ENCODE measurements at places on chromosomes 13 and 19. TPM values are rescaled to one million over a fixed set of nuclear protein-coding genes. Genes with fewer than 3 reads are reported as not detected.
A peak's percentile ranks its signal among the peaks of the same experiment; 100 is the strongest.

The USHBP1 gene
- 1.6 TPM for total RNA-seq

- H3K27me3 ChIP-seq = no peaks in the 10 kb centered on the region
- no peak overlapping the region for H3K27ac ChIP-seq
- no peak overlapping the region for H3K4me3 ChIP-seq
These were observed 543.0 kb downstream of the IRS2 start for GRCh38 chr13:109243311-109243951.

The ZNF443 gene
- total RNA-seq = 8.6 TPM

GRCh38 chr19:14031719-14032480 is at the start of gene IL27RA:
Gene IL27RA, plus strand, starts transcription at chr19:14031762. Its CDS starts 111 bp downstream, at chr19:14031873.
- H3K27me3 ChIP-seq = no peaks in the 10 kb centered on the region
- peak within 1 kb of the TSS; percentile 96 for H3K27ac ChIP-seq
- H3K4me1 ChIP-seq = peaks cover 4% of the 10 kb centered on the region
- H3K4me3 ChIP-seq = peak within 1 kb of the TSS; percentile 80

- no peak for DNase-seq
- H3K4me3 ChIP-seq = no peak overlapping the region
- no peak overlapping the region for H3K27ac ChIP-seq
These were observed 56.4 kb downstream of the GGACT start for GRCh38 chr13:100532090-100532766.

GRCh38 chr13:93108111-93108601 is 118.5 kb upstream of the GPC6 start:
- no peak overlapping the region for H3K4me3 ChIP-seq
- DNase-seq = no peak

The FSD1 gene
- not detected for total RNA-seq

The DMKN gene
- 29.7 TPM for total RNA-seq

The KCNRG gene
- not detected for total RNA-seq

- H3K27ac ChIP-seq = no peak overlapping the region
- H3K4me1 ChIP-seq = no peaks in the 10 kb centered on the region
- H3K27me3 ChIP-seq = no peaks in the 10 kb centered on the region
- DNase-seq = no peak
- no peak overlapping the region for H3K4me3 ChIP-seq
These were observed 24.7 kb downstream of the ZNRF4 start for GRCh38 chr19:5479958-5480357.

The C1QTNF9B gene
- 0.80 TPM for total RNA-seq

DNA sequence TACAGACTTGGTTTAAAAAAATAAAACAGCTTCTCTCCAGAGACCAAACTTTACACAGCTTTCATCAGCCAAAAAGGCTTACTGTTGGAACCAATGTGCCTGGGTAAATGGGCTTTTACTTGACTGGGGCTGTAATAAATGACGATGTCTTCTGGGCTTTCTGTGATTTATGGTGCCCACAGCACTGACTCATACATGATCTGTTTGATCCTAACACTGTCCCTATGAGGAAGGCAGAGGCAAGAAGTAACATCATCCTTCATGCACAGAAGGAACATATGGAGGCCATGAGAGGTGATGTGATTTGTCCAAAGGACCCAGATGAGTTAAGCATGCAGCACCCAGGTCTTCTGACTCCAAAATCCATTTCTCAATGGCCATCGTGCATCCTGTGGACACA is 77.4 kb downstream of the DOCK9 start:
- H3K27ac ChIP-seq = no peak overlapping the region
- H3K27me3 ChIP-seq = no peaks in the 10 kb centered on the region
- H3K4me3 ChIP-seq = no peak overlapping the region
- peaks cover 51% of the 10 kb centered on the region for H3K36me3 ChIP-seq

GRCh38 chr13:112849500-112849899 is 119.5 kb upstream of the MCF2L start:
- no peaks in the 10 kb centered on the region for H3K27me3 ChIP-seq
- H3K36me3 ChIP-seq = peaks cover 46% of the 10 kb centered on the region
- no peaks in the 10 kb centered on the region for H3K4me1 ChIP-seq
- H3K4me3 ChIP-seq = no peak overlapping the region
- H3K27ac ChIP-seq = no peak overlapping the region

The CEACAM19 gene
- total RNA-seq = 4.4 TPM

GRCh38 chr19:449916-450315 is 10.9 kb downstream of the SHC2 start:
- DNase-seq = no peak
- no peaks in the 10 kb centered on the region for H3K36me3 ChIP-seq
- no peak overlapping the region for H3K4me3 ChIP-seq
- no peaks in the 10 kb centered on the region for H3K27me3 ChIP-seq
- H3K27ac ChIP-seq = no peak overlapping the region

The EMP3 gene
- 4.7 TPM for total RNA-seq

DNA sequence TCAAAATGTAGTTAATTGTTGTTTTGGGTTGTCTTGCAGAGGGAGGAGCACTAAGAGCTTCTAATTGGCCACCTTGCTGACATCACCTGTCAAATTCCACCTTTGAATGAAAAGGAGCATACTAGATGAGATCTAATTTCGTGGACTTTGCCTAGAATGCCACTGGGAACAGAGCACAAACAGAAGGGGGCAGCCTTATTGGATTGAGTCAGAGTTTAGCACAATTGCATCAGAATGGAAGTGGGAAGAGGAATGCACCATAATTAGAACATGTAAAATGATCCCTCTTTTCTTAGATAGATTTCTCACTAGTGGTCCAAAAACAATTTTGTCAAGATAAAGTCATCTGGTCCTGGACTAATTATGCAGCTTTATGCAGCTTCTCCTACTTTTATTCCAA is 1552.2 kb downstream of the PCDH9 start:
- H3K27ac ChIP-seq = no peak overlapping the region
- H3K4me3 ChIP-seq = no peak overlapping the region
- no peak for DNase-seq
- H3K36me3 ChIP-seq = no peaks in the 10 kb centered on the region
- H3K4me1 ChIP-seq = no peaks in the 10 kb centered on the region

GRCh38 chr13:50991579-50992521 is 82.3 kb downstream of the RNASEH2B start:
- peak overlapping the region; percentile 48 for H3K27ac ChIP-seq
- no peak for DNase-seq

The TPRX2 gene
- total RNA-seq = not detected

GRCh38 chr13:20414546-20415305 is 110.9 kb downstream of the CRYL1 start:
- no peak overlapping the region for H3K27ac ChIP-seq
- no peak overlapping the region for H3K4me3 ChIP-seq
- H3K27me3 ChIP-seq = no peaks in the 10 kb centered on the region
- no peaks in the 10 kb centered on the region for H3K36me3 ChIP-seq
- H3K4me1 ChIP-seq = no peaks in the 10 kb centered on the region
- no peak for DNase-seq

The CFAP97D2 gene
- total RNA-seq = not detected

The PEX11G gene
- not detected for total RNA-seq

DNA sequence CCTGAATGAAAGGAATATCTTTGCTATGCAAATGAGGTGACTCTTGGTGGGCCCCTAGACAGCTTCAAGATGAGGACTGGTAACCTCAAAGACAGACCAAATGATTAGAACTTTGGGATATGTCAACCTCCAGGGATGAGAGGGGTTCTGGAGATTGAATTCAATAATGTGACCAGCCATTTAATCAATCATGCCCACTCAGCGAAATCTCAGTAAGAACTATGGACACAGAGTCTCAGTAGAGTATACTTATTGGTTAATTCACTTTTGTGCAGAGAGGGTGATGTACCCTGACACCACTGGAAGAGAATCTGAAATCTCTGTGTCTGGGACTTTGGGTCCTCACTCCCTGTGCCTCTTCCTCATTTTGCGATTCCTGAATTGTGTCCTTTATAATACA is 662.8 kb downstream of the OLFM4 start:
- H3K27ac ChIP-seq = no peak overlapping the region
- H3K27me3 ChIP-seq = no peaks in the 10 kb centered on the region
- no peaks in the 10 kb centered on the region for H3K36me3 ChIP-seq
- no peaks in the 10 kb centered on the region for H3K4me1 ChIP-seq
- no peak for DNase-seq

- H3K4me1 ChIP-seq = no peaks in the 10 kb centered on the region
- H3K27ac ChIP-seq = peak within 1 kb of the TSS; percentile 18
- no peaks in the 10 kb centered on the region for H3K27me3 ChIP-seq
- H3K4me3 ChIP-seq = peak within 1 kb of the TSS; percentile 43
These were observed at the start of gene ZNF223 for GRCh38 chr19:44051650-44052402. Gene ZNF223, plus strand, starts transcription at chr19:44052036. Its CDS starts 3,141 bp downstream, at chr19:44055177.

DNA sequence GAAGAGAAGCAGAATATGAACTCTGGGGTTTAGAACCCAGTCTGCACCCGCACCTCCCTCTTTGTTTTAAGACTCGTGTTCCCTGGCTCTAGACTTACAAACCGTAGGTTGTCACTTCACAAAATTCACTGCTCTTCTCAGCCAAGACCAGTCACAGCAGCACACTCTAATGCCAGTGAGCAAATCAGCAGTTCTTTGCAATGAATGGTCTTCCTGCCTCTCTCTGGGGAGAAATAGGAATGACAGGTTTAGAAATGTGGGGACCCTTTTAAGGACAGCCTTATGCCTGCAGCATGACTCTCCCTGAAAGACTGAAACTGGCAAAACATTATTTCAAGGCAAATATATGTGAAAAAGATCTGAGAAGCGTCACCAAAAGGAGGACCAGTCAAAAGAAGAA is 156.9 kb downstream of the KCTD15 start:
- no peak for DNase-seq
- no peak overlapping the region for H3K4me3 ChIP-seq
- H3K36me3 ChIP-seq = no peaks in the 10 kb centered on the region
- H3K27ac ChIP-seq = no peak overlapping the region
- no peaks in the 10 kb centered on the region for H3K4me1 ChIP-seq

DNA sequence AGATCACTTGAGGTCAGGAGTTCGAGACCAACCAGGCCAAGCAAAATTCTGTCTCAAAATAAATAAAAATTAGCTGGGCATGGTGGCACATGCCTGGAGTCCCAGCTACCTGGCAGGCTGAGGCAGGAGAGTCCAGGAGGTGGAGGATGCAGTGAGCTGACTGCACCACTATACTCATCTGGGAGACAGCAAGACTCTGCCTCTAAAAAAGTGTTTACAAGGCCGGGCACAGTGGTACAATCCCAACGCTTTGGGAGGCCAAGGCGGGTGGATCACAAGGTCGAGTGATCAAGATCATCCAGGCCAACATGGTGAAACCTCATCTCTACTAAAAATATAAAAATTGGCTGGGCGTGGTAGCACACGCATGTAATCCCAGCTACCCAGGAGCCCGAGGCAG is 4.2 kb upstream of the DAPK3 start:
- no peaks in the 10 kb centered on the region for H3K27me3 ChIP-seq
- H3K4me1 ChIP-seq = peaks cover 7% of the 10 kb centered on the region
- no peak overlapping the region for H3K27ac ChIP-seq
- no peak for DNase-seq
- no peaks in the 10 kb centered on the region for H3K36me3 ChIP-seq

- H3K4me1 ChIP-seq = no peaks in the 10 kb centered on the region
- DNase-seq = no peak
- peak overlapping the region; percentile 89 for H3K4me3 ChIP-seq
- no peaks in the 10 kb centered on the region for H3K27me3 ChIP-seq
These were observed 969 bp upstream of the POMP start for GRCh38 chr13:28657784-28658538.

DNA sequence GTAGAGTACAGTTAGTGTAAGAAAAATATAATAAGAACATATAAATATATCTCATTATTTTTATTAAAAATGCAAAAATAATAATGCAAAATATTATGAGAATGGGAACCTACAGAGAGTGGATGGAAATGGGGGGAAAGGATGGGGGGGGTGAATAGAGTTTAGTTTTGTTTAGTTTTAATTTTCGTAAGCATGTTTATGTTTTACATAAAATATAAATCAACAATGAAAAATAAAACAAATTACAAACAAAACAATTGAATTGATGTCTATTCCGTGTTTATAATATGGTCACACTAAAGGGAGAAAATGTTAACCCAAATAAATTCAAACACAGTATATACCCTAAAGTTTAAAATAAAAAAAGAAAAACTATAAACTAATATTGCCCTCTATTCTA is 1717.4 kb upstream of the SPRY2 start:
- H3K36me3 ChIP-seq = no peaks in the 10 kb centered on the region
- H3K4me1 ChIP-seq = no peaks in the 10 kb centered on the region
- H3K27me3 ChIP-seq = no peaks in the 10 kb centered on the region
- no peak overlapping the region for H3K4me3 ChIP-seq
- no peak for DNase-seq
- no peak overlapping the region for H3K27ac ChIP-seq

DNA sequence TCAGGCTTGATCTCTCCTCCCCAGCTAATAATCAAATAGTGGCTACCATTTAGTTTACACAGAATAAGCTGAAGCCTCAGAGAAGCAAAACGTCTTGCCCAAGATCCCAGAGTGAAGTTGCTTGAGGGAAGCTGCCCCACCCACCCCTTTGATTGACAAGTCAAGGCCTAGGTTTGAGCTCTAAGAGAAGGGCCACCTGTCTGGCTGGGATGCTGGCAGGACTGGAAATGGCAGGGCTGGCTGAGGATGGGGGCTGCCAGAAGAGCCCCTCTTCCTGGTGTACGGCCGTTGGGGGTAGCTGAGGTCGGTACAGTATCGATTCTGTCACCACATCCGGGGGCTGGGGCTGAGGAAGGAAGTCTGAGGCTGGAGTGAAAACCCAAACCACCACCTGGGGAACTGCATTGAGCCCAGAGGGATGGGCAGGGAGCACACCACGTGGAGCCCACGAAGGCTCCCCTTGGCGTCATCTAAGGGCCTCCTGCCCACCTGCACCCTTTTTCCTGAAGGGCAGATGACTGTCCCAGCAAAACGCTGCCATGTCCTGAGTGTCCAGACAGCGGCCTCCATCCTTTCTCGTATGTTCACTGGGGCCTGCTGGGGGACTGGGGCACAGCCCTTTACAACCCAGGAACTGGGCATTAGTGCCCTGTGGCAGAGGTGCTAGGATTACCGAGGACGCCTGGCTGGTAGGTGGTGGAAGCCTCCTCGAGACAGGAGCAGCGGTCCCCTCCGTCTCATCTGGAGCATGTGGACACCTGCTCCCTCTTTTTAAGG is 1.4 kb upstream of the PRKD2 start:
- peak overlapping the region; percentile 94 for H3K27ac ChIP-seq
- peak overlapping the region; percentile 19 for H3K4me3 ChIP-seq
- H3K27me3 ChIP-seq = no peaks in the 10 kb centered on the region
- DNase-seq = peak; percentile 88
- no peaks in the 10 kb centered on the region for H3K36me3 ChIP-seq
- H3K4me1 ChIP-seq = peaks cover 34% of the 10 kb centered on the region

The DAPK3 gene
- 86.2 TPM for total RNA-seq

The CERS1 gene
- not detected for total RNA-seq

DNA sequence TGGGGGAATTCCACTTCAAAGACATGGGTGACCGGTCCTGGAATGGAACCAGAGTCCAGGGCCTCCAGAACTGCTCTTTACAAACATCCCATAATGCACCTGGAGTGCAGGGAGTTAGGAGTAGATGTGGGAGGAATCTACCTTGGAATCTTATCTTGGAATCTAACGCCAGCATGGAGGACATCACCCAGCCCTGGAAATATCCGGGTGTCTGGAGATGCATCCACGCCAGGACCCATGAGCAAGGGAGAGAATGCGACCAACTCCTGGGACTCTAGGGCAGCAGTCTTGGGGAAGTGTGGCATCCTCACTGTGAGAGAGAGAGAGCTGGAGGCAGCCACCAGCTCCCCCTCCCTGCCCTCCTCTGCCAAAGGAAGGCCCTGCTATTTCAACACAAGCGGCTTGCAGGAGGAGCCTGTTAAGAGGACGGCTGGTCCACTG is 211.8 kb downstream of the UQCRFS1 start:
- no peak overlapping the region for H3K4me3 ChIP-seq
- DNase-seq = no peak
- no peaks in the 10 kb centered on the region for H3K27me3 ChIP-seq
- no peak overlapping the region for H3K27ac ChIP-seq

- H3K27ac ChIP-seq = no peak overlapping the region
- no peaks in the 10 kb centered on the region for H3K27me3 ChIP-seq
- H3K4me3 ChIP-seq = no peak overlapping the region
- no peaks in the 10 kb centered on the region for H3K4me1 ChIP-seq
These were observed 158.7 kb upstream of the GPR12 start for GRCh38 chr13:26919311-26919710.

Data from Peyer's patch (tissue), 4 donors.